Stimulated activated CD4-positive, alpha-beta T cell treated with anti-CD3 and anti-CD28 coated beads, Interleukin-12 subunit alpha, Interleukin-12 subunit beta, amount 100 ng/mL, for 24 hours (primary cell): ENCODE measurements at places on chromosomes 6 and 20.

DNA sequence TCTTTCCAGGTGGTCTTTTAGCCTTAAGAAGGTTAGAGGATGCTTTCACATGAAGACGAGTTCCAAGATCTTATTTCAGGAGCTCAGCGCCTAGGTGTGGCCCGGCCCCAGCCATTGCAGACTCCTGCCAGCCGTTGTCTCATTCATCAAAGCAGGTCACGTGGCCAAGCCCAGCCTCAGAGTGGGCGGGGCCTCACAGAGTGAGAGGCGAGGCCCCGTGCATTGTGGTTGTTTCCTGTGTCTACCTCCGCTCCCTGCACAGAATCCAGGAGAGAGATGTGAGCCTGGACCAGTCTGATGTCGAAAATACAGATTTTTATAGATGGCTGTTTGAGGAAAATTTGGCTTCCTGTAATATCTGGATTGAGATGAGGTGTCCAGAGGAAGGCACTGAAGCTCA lies 49.2 kb upstream of the CST5 start:
- no peak for DNase-seq

- no peak for DNase-seq
Observed at GRCh38 chr6:90412538-90413369, 116.1 kb upstream of the BACH2 start.

DNA sequence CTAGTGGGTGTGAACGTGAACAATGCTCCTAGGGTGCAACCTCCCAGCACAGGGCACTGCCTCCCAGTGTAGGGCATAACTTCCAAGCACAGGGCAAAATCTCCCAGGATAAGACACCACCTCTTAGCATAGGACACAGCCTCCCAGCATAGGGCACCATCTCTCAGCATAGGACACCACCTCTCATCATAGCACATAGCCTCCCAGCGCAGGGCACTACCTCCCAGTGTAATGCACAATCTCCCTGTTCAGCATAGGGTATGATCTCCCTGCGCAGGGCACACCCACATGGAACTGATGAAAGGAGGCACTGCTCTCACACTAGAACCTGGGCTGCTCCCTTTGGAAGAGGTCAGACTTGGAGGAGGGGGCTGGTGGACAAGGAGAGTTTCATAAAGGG lies 21.3 kb upstream of the CST1 start:
- no peak for DNase-seq

GRCh38 chr6:7922596-7922995 lies 12.0 kb upstream of the TXNDC5 start:
- no peak for DNase-seq

DNA sequence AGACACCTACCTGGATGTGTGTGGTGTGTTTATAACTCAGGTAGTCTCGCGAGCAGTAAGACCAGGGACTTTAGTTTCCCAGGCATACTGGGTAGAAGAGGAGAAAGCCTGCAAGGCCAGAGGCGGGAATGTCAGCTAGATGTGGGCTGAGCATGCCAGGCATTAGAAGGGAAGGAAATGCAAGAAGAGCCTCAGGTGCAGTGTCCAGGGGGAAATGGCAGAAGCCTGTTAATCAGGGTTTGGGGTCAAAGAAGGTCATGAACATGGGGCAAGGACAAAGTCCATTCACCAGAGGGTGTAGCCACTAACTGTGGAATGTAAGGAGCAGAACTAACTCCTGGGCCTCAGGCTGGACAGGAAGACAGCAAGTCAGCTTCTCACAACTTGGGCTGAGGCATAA lies 305.0 kb downstream of the SMOC2 start:
- no peak for DNase-seq
